MV-4-11 (cell line): ENCODE measurements at places on chromosomes 6 and 20.

DNA sequence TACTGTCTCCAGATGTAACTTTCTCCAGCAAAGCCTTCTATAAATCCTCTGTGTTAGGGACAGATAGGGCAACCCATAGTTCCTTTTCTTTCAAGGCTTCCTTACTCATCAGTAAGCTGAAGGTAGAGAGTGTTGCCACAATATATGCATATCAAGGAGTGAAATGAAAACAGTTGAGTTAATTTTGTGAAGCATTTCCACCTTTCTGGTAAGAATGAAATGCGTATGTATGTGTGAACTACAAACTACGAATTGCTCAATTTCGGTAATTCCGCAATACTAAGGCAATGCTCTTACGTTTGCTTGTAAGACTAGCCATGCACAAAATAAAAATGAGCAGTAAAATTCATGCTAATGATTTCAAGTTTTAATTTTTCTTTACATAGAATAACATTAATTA, 61.2 kb upstream of the HBS1L start:
- DNase-seq: peak; percentile 33

GRCh38 chr6:15653581-15653980, 9.2 kb downstream of the DTNBP1 start:
- DNase-seq: no peak

DNA sequence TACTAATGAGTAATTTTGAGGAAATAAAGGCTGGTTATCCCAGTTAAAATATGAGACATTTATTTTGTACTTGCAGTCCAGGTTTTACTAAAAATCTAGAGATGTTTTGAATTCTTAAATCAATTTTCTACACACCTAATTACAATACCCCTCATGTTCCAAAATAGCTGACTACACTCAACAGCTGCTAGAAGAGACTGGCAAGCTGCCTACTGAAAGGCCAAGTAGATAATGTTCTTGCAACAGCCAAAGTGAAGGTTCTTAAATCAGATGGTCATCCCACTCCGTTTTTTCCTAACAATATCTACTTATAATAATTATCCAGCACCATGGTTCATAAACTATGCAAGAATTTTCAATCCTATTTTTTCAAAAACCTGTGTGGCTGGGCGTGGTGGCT, 69.0 kb downstream of the DTNBP1 start:
- DNase-seq: no peak

- no peak for DNase-seq
These were observed 158.3 kb upstream of the JAG1 start for GRCh38 chr20:10832141-10832540.

DNA sequence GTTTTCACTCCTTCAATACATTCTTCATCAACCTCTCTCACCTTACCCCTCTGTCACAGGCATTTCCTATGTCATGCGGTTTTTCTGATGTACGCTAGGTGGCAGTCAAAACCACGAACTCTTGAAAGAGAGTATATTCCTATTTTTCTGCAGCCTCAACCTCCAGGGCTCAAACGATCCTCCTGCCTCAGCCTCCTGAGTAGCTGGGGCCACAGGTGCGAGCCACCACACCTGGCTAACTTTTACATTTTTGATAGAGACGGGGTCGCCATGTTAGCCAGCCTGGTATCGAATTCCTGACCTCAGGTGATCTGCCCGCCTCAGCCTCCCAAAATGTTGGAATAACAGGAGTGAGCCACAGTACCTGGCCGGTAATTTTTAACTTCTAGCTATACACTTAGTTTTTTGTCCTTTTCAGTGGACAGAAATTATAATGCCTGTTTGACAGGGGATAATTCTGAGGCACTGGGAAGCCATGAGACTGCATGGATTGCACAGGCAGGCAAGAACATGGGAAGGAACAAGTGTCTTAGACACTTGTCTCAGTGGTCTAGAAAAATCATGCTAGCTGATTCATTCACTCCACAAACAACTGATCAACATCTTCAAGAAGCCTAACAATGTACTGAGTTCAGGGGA, 22.5 kb upstream of the HFE start:
- DNase-seq: peak; percentile 59

DNA sequence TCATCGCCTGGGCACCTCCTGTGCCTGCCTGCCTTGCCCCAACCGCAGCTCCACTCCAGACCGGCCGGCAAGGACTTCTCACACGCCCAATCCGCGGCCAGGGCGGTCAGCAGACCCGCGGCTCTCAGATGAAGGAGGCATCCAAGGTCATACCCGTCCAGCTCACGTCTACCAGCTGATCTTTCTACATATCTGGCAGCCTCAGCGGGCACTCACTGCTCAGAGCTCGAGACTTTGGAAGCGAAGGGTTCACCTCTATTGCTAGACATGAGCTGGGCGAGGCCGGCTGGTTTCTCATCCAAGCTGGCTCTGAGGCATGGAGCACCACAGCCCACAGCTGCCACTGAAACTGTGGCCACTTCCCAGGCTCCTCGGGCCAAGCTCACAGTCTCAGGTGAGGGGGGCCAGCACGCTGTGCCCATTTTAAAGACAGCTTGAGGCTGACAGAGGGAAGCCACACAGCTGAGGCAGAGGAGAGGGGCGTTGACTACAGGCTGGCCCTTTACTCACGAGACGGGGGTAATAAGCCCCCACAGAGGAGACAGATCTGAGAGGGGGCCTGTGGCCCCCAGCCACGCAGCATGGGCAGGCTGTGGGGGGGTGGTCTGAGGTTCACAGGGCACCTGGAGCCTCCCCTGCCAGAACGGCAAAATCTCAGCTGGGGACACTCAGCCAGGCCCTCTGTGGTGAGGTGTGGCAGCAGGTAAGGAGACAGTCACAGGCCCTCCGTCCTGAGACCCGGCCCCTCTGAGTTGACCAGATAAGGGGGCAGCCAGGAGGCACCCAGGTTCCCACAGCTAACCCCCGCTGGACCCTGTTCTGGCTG, 2.0 kb downstream of the LAMA5 start:
- DNase-seq: no peak

- DNase-seq: no peak
These were observed 20.7 kb downstream of the EBF4 start for GRCh38 chr20:2713285-2713684.

- DNase-seq: no peak
These were observed 19.0 kb downstream of the CEP85L start for GRCh38 chr6:118632359-118632758.

DNA sequence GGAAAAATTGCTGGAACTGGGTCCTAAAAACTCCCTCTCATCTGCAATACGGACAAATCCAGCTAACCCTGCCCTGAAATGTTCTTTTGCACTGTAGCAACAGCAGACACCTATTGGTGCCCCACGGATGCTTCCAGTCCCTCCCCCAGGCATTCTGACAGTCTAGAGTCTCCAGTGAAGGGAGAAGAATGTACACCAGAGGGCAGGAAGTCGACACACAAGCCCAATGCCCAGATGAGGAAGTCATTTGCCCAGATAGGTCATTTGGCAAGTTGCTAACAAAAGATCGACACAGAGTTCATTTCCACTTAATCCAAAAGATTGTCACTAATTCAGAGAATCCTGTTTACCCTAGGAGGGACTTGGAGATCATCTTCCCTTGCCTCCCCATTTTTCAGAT, 293.0 kb upstream of the PRDM1 start:
- DNase-seq: peak; percentile 84

GRCh38 chr6:8545336-8545735, 110.0 kb upstream of the SLC35B3 start:
- DNase-seq: no peak

- no peak for DNase-seq
These were observed 16.1 kb upstream of the CTCFL start for GRCh38 chr20:57540890-57541580.

DNA sequence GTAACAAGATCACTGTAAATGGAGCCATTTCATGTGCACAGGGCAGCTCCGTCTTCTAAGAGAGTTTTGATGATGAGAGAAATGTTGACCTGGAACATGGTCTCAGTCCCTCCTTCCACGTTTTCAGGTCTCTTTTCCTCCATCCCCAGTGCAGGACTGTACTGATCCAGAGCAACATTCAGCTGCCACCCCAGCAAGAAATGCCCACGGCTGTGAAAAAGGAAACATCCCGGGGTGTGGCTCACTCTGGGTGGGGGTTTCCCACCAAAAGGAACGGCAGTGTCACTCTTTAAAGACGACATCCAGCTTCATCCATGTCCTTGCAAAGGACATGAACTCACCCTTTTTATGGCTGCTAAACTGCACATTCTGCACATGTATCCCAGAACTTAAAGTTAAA, 92.6 kb downstream of the ERMARD start:
- no peak for DNase-seq

- no peak for DNase-seq
These were observed 136.7 kb downstream of the PHACTR3 start for GRCh38 chr20:59741073-59741472.

DNA sequence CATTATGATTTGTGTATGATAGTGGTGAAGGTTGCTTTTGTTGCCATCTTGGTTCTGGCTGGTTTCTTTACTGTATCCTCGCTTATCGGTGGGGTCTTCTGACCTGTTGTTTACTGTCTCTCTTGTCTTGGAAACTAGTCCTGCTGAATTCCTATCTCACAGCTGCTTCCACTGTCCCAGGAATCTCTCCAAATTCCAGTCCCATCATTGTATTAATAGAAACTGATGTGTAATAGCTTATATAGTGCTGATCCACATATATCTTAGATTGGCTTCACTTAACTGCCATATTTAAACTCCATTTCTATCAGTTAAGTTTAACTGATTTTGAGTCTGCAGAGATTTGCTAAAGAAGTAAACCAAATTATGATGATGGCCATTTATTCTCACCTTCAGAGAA, 5.9 kb downstream of the GTF2H5 start:
- DNase-seq: no peak

- peak; percentile 44 for DNase-seq
These were observed 19.2 kb downstream of the TRAM2 start for GRCh38 chr6:52557389-52558265.
